Immature natural killer cell (primary cell): ENCODE measurements at places on chromosomes 5 and 9. TPM values are rescaled to one million over a fixed set of nuclear protein-coding genes. Genes with fewer than 3 reads are reported as not detected.

DNA sequence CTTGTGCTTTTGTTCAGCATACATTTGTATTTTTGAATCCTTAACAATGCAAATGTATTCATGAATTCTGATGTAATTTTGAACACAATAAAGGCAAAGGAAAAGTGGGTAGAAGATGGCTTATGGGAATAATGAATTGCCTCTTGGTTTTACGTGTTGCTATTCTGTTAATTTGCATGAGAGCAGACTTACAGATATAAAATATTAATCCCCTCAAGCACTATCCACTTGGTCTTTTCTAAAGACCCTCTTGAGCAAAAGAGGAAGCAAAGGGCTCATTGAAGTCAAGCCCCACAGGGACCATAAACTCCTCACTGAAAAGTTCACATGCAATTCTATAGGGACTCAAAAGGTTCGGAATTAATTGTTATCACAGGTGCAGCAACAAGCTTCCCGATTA is 51.9 kb downstream of the OSTF1 start:
- DNase-seq, result no peak

DNA sequence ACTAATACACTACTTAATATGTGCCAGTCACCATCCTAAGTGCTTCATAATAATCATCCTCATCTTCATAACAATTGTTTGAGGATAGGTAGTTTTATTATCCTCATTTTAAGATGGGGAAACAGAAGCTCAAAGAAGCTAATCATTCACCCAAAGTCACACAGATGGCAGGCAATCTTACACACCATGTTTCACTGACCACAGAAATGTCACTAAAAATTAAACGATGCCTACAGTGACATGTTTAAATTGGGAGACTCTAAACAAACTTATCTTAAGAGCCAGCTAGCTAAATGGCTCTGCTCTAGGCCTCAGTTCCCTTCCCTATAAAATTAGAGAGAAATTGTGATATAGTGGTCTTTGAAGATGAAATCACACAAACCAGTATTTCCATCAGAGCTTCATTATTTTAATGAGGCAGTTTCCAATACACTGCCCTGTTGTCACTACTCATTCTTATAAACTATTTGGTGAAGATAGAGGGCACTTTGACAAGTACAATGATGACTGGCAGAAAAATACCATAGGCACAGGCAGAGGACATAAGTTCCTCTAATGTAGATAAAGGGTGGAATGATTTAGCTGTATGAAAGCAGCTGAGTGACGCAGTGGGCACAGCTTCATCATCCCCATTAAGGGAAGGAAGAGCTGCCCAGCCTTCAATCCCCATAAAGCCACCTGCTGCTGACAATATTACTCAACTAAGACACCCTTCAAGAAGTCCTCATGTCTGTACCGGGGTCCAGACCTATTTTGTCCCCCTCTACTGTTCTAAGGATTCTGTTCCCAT is 224.1 kb downstream of the ACTL7B start:
- no peak for DNase-seq

- no peak for DNase-seq
Observed at GRCh38 chr9:123329329-123329955, 26.6 kb upstream of the CRB2 start.

GRCh38 chr9:34887841-34888240 is 70.2 kb upstream of the PHF24 start:
- no peak for DNase-seq

DNA sequence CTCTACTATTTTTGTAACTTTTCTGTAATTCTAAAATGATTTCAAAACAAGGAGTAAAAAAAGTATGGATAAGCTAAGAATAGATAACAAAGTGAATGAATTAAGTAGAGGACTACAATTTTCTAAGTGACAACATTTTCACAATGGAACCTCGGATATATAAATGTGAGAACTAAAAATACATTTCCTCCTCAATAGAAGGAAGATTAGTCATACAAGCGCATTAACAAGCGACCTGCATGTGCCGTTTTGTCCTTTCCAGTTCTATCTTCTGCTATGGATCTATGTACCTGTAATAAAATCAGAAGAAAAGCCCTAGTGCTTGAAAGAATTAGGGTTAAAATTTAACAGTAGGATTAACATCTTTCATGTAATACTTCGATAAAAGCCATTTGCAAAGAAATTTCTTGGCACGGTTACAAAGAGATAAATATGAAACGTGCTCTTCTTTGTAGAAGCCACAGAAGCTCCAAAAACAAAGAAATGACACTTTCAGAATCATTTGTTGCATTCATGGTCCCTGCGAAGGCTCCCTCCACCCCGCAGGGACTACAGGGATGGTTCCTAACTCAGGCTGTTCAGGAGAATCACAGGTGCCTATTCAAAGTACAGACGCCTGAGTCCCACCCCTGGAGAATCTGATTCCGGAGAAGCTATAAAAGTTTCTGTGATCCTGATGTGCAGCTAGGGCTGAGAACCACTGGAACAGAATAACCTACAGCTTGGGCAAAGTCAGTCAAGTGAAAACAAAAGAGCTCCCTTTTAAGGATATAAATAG is 216.6 kb upstream of the EFNA5 start:
- no peak for DNase-seq

GRCh38 chr5:4627929-4628328 is 512.2 kb upstream of the ADAMTS16 start:
- DNase-seq, result no peak

HK3 gene
- 2.4 TPM for polyA plus RNA-seq

- no peak for DNase-seq
Observed at GRCh38 chr9:90271707-90272106, 370.9 kb downstream of the DIRAS2 start.

PCDHGA2 gene
- not detected for polyA plus RNA-seq

GRCh38 chr9:77218612-77219011 is 41.3 kb downstream of the VPS13A start:
- DNase-seq, result no peak

GRCh38 chr9:131411719-131412681 is 18.1 kb downstream of the PRRC2B start:
- no peak for DNase-seq

DNA sequence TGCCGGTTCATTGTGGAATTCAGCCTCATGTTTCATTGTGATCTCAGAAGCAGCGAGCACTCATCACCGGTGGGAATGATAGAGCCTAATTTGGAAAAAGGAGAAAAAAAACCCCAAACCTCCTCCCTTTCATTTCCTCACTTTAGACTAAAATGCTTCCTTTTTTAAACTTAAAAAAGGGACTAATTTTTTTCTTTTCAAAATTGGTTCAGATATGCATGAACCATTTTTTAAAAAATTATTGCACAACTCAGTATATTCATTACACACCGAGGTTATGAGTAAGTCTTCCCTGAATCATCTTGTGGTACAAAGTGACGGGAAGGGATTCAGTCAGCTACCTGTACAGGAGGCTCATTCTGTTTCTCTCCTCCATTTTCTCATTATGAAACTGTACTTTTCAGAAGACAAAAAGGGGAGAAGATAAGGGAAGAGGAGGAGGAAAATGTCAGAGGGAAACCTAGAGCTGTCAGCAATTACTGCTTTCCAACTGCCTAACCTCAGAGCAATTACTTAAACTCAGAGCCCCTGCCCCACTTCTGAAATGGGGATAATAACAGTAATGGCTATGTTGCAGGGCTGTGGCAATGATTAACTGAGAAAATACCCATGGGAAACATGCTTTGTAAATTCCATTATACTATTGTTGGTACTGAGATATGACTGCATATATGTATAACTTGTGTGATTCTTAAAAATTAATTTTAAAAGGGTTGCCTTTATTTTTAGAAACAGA is 24.0 kb downstream of the GALNT10 start:
- DNase-seq, result no peak

ZNF454 gene
- not detected for polyA plus RNA-seq

TMEM215 gene
- not detected for polyA plus RNA-seq

DNA sequence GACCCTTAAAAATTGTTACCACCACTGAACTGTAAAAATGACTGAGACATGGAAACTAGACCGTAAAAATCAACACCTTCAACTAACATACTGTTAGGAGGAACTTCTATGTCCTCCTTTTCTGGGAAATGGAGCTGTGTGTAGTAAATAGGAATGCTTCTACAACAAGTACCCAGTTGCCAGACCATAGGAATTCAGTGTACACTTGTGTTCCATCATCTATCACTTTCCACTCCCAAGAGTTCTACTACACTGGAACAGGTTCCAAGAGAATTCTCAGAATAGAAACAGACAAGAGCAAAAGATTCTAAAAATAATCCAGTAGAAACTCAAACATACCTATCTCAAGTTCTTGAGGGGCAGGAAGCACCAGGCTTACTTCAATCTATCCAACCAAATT is 23.6 kb downstream of the UBAP2 start:
- DNase-seq, result no peak

DNA sequence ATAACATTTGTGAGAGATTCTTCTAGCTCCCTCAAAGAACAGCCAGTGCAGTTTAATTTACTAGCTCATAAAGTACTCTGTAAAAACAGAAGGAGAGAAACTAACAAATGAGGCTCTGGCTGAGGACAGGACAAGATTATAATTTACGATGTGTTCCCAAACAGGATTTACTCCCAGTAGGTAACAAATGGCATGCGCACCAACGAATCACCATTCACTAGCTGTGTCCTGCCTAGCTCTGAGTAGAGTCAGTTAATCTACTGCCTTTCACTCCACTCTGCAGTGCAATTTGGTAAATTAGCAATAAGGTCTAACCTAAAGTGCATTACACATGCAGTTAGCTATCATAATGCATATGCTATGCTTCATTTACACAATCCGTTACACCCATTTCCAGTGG is 497.4 kb upstream of the CCNG1 start:
- no peak for DNase-seq

SLC35A4 gene
- polyA plus RNA-seq, result 131 TPM

GRCh38 chr5:56207537-56207936 is 25.6 kb downstream of the ANKRD55 start:
- no peak for DNase-seq

GRCh38 chr9:120161776-120162175 is 418.2 kb downstream of the CDK5RAP2 start:
- no peak for DNase-seq

DNA sequence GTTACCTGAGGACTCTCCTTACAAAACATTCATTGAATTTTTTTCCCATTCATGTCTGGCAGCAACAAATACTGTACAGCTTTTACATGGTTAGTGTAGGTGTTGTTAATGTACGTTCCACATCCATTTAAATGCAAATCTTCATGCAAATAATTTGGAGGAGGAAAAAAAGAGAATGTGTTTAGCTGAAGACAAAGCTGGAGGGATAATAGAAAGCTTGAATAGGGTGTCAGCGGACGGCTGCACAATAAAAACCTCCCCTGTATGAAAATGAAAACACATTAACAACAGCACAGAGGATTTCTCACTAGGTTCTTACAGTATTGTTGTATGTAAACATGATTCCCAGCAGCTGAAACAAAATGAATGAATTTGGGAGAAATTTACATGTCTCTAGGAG is 231.5 kb downstream of the ZNF608 start:
- no peak for DNase-seq

GRCh38 chr5:136315667-136316066 is 49.7 kb downstream of the TRPC7 start:
- DNase-seq, result no peak

- no peak for DNase-seq
Observed at GRCh38 chr9:27377147-27377807, 80.3 kb upstream of the EQTN start.

PCDHGC3 gene
- polyA plus RNA-seq, result 0.77 TPM

NINJ1 gene
- polyA plus RNA-seq, result 51.3 TPM

- no peak for DNase-seq
Observed at GRCh38 chr9:91166796-91167366, 194.8 kb downstream of the AUH start.

GRCh38 chr5:168829044-168829443 is 249.9 kb upstream of the PANK3 start:
- DNase-seq, result no peak

DNA sequence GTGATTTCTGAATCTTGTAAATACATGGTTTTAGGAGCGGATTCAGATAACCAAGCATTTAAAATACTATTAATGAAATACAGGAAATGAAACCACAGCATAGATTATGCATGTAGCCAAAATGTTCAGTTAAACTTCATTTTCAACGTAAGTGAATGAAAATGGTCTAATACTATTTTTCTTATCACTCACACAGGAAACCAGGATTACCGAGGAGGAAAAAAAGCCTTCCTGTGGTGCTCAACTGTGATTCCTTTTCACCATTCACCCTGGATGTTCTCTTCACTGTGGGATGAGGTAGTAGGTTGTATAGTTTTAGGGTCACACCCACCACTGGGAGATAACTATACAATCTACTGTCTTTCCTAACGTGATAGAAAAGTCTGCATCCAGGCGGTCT is 83.4 kb upstream of the ZNF169 start:
- DNase-seq, result no peak

DNA sequence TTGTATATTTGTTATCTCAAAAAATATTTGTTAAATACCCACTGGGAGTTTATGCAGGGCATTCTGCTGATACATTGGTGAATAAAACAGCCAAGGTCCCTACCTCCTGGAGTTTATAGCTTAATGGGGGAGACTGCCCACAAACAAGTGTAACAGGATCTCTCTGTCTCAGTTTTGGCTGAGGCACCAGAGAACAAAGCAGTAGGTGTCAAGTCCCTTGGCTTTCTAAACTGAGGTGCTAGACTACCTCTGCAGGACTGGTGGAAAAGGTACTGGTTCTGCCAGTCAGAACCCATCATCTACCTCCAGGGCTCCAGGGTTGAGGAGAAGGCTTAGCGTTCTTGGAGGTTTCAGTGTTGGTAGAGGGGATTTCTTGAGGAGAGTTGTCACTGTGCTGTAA is 188.4 kb upstream of the ELL2 start:
- no peak for DNase-seq
